Daoy (cell line): ENCODE measurements at places on chromosomes 5 and 9.

DNA sequence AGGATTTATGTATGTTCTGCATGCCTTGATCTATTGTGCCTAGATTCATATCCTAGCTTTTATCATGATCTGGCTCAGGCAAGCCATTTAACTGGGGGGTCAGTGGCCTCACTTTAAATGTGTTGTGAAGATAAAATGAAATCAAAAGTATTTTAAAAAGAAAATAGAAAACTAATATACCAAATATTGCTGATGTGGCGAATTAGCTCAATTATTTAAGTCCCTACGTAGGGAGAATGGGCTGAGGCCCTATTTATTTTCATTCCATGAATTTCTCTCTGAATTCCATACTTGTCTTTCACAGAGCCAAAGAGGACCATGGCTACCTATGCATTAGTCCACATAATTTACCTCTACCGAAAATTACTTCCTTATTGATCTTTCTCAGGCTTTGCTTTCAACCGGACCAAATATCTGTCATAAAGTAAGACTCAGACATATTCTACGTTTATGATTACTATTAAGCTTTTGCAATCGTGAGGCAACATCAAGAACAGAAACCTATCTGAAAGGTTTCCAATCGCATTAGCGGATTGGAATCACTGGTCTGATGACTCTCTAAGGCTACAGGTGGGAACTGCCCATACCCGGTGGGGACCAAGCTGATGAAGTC lies 1.7 kb downstream of the MBLAC2 start:
- no peak for DNase-seq

- no peak for DNase-seq
Observed at GRCh38 chr9:120360046-120360445, 219.9 kb downstream of the CDK5RAP2 start.

GRCh38 chr5:128424646-128425045 lies 113.4 kb downstream of the FBN2 start:
- DNase-seq = no peak

DNA sequence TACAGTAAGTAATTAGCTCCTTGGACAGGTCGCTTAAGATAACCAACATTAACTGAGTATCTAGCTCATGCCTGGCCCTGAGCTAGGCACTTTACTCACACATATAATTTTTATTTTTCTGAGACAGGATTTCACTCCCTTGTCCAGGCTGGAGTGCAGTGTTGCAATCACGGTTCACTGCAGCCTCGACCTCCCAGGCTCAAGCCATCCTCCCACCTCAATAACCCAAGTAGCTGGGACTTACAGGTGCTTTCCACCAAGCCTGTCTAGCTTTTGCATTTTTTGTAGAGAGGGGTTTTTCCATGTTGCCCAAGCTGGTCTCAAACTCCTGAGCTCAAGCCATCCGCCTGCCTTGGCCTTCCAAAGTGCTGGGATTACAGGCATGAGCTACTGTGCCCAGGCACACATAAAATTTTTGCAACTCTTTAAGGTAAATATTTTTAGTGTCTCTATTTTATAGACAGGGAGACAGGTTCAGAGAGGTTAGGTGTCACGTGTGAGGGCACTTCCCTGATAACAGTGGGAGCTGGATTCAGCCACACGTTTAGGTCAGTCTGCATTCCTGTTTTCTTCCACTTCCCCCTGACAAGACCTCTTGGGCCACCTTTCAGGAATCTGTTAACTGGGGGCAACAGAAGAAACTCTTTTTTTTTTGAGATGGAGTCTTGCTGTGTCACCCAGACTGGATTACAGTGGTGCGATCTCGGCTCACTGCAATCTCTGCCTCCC lies 18.2 kb downstream of the HBEGF start:
- no peak for DNase-seq

DNA sequence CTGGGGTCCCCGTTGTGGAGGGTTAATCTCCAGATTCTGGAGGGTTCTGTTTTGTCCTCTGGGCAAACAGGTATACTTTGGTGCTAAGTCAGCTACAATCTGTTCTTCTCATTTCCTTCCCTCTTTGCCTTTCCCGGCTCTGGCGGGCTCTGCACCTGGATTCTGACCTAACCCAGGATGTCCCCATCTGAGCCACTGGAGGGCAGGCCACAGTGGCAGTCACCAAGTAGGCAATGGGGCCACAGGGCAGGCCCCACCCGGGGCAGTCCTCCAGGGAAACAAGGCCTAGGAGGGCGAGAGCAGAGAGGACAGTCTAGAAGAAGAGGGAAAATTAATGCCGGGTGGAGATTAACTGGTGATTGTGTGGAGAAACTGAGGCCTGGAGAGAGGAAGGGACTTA lies 40.4 kb upstream of the HRH2 start:
- no peak for DNase-seq

DNA sequence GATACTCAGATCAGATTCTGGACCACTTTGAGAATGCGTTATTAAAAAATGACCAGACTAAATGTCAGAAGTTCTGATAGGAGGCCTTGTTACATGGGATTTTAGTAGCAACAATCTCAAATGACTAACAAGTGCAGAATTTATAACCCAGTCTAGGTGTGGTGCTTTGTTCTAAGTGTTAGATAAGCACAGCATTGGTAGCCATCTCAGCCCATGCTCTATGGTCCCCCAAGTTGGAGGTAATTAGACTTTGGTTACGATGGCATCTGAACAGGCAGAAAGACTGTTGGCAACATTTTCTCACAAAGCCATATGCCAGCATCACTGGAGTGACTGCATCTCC lies 140.4 kb upstream of the RPS23 start:
- DNase-seq = no peak

GRCh38 chr5:81070571-81071255 lies 110.5 kb downstream of the RASGRF2 start:
- no peak for DNase-seq

DNA sequence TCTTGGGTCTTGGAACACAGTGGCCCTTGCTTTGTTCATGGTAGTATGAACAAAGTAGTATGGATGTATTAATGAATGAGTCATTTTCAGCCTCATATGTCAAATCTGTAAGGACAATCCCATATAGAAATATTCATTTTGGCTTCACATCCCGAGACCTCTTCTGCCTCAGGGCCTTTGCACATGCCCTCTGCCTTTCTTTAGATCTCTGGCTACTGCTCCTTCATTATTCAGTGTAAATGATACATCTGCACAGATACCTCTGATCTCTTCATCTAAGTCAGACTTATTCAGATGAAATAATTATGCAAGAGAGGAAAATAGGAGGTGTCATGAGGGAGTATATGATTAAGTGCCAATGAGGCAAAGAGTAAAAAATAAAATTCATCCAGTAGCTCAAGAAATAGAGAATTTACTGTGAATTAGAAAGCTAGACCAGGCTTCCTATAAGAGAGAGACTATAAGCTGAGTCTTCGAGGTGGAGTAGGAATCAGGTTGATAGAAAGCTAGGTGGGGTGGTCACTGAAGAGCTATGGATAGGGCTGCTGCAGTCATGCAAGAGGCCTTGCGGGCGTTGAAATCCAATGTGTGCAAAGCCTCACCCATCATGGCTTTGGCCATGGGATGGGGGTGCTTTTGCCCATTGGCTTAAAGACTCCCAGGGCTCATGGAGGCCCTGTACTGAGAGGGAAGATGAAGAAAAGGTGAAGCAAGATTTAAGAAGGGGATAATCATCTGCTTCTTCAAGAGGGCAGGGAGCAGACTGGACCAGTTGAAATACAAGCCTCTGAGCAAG lies 3.7 kb upstream of the TTLL11 start:
- no peak for DNase-seq

- no peak for DNase-seq
Observed at GRCh38 chr5:1175801-1176472, 25.5 kb upstream of the SLC6A19 start.

GRCh38 chr5:54520438-54520846 lies 2.9 kb downstream of the SNX18 start:
- DNase-seq = peak; percentile 45

DNA sequence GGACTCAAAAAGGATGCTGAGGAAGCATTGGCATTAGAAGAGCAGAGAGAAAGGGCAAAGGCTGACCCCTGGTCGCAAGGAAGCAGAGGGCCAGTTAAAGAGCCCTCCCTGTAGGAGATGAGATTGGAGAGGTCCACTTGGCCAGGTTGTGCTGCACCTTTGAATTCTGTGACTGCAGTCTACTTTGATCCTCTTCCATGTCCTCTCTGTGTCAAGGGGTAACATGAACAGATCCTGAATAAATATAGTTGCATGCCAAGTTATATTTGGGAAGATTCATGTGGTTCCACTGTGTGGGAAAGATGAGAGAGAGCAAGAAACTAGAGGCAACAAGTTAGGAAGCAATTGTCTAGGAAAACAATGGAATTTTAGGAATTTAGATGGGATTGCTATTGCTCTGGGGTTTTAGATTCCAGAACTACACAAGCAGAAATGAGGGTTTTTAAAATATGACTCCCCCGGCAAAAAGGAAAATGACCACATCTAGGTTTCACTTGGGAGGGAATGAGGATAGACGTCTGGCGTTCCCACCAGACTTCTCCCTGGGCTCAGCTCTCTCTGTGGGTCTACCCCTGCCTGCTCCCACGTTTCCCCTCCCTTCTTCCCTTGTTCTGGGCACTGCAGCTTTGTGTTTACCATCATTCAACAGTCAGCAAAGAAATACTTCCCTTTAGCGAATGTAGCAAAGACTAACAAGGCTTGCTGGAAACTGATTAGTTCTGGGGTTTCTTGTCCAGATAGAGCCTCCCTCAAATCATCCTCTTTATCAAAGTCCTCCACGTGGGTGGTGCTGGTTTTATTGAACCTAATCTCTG lies 63.6 kb downstream of the SNX18 start:
- DNase-seq = no peak

DNA sequence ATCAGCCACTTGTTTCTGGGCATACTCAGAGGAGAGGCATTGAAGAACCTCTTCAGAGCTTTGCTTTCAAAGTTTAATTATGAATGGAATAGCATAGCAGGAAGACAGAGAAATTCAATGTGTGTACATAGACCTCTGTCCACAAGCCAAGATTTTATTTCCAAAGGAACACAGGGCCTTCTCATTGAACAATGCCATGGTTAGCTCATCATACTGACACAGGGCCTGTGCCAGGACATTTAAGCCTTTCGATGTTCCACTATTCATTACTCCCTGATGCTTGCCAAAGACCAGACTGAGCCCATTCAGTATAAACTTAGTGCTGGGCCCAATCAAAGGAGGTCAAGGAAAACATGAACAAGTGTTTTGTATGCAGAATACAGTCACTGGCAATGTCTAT lies 280.8 kb downstream of the FBXL17 start:
- DNase-seq = no peak

- no peak for DNase-seq
Observed at GRCh38 chr5:131321066-131321465, 57.2 kb downstream of the CDC42SE2 start.

GRCh38 chr9:133781828-133782135 lies 43.6 kb upstream of the SARDH start:
- DNase-seq = no peak

- peak; percentile 34 for DNase-seq
Observed at GRCh38 chr5:175872287-175873087, 1.1 kb downstream of the CPLX2 start.

DNA sequence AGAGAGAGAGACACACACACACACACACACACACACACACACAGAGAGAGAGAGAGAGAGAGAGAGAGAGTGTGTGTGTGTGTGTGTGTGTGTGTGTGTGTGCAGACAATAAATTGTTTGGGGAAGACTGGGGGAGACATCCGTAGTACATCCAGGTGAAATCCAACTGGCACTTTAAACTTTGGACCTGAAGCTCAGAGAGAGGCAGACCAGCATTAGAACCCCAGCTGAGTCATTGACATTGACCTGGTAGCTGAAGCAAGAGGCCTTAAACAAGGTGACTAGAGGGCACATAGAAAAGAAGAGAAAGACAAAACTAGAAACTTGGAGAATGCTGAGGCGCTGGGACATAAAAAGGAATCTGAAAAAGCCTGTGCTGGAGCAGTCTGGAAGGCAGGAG lies 251.5 kb downstream of the CRB2 start:
- no peak for DNase-seq

GRCh38 chr5:162711244-162711643 lies 643.7 kb downstream of the GABRG2 start:
- DNase-seq = no peak

DNA sequence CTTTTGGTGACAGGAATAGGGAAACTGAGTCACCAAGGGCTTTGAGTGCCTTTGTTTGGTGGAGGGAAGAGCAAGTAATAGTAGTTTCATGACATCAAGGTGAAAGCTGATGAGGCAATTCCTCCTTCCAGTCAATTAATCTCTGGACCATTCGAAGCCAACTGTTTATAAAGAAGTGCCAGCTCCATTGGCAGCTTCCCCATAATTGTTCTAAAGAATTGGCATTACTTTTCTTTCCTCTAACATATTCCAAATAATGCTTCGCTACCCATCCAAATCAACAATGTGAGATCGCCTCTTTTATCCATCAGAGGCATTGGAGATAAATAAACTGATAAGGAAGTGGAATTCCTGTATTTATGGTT lies 132.4 kb downstream of the NPR3 start:
- no peak for DNase-seq

DNA sequence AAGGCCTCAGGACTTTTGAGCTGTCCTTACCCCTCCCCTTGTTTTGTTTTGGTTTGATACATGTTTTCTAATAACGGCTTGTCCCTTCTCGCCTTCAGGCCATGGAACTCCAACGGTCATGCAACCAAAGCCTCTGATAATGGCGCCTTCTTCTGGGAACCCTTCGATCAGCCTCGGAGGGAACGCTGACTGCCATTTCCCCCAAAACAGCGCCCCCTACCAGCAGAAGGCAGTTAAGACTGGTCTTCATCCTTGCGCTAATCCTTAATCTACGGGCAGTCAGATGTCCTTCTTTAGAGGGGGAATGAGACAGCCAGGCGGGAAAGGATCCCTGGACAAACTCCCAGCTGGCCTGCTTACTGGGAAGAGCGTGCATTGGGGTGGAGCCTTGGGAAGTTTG lies 276.6 kb downstream of the ICE1 start:
- DNase-seq = peak; percentile 34

DNA sequence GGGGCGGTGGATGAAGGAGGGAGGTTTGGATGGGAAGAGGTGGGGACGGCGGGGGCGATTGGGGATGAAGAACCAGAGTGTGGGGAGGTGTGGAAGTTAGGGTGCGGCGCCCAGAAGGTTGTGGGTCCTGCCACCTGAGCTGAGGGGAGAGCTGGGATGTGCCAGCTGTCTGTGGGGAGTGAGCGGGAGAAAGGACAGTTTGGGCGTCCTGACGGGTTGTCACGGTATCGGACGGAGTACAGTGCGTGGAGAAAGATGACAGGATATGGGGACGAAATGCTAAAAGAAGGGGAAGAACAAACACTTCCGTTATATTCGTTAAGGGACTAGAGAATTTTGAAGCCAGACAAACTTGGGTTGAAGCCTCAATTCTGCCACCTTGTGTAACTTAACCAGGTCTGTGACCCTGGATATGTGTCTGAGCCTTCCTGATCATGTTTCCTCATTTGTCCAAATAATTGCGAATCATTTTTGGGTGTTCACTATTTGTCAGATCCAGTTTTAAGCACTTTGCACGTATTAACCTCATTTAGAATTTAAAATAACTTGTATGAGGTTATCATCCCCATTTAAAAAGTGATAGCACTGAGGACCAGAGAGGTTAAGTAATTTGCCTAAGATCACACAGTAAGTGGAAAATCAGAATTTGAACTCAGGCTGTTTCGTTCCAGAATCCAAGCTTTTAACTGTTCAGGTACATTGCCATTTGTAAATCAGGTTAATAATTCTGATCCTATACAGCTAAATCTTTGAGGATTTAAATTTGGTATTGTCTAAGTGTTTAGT lies 689 bp downstream of the CNTRL start:
- no peak for DNase-seq

GRCh38 chr5:131019601-131020315 lies 145.3 kb downstream of the HINT1 start:
- DNase-seq = no peak
